ENCODE measurements at places on chromosomes 11 and 22.

DNA sequence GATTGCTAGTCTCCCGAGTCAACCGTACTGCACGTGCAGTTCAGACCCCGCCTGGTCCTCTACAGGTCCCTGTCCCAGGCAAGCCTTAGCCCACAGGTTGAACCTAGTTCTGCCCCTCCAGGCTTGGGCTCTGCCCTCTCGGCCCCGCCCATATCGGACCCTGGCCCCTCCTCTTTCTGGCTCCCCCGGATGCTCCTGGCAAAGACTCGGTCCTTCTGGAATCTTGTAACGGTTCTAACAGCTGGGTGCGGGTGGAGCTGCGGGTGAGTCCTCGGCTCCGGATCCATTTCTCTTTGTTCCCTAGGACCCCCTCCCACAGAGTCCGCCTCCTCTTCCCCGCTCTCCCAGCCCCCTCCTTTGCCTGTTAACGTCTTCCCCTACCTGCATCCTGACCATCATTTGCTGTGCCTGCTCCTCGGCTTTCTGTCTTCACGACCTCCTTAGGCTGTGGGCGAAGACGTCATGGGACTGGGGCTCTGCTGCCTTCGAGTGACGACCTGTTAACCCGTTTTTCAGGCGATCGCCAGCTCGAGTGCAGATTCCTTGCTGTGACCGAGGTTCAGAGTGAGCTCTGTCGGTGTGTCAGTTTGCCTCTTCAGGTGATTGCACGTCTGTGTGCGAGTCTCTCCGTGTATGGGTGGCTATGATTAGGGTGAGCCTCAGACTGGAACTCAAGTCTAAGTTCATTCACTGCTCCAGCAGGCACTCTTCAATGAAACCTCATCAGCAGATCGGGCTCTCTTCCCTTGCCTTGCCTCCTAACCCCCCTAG, at the start of gene DNHD1:
Gene DNHD1 (plus strand): TSS at position 212 of the 771 bp plus-strand sequence. CDS start 936 bp downstream, outside the sequence.
- DNase-seq, result peak; percentile 71

- peak; percentile 4 for DNase-seq
These were observed 2.3 kb downstream of the ATM start for GRCh38 chr11:108224911-108225786.

DNA sequence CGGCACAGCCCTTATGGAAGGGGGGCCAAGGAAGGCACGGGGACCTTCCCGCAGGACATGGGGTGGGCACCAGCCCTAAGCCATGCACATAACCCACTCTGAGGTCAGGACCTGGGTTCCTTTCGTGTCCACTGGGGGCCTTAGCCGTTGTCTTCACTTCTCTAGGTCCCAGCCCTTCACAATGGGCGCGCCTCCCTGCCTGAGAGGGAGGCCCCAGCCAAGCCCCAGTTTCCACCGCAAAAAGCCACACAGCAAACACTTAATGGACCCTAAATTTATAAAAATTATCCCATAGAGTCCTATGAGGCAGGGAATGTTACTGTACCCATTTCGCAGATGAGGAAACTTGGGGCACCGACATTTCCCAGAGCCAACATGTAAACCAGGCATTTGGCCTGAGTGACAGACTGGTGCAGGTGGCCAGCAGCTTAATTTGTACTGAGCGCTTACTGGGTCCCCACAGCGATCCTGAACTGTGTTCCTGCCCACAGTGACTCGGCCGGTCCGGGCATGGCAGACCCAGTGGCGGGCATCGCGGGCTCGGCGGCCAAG, 1.2 kb downstream of the GAS2L1 start:
- DNase-seq, result no peak

DNA sequence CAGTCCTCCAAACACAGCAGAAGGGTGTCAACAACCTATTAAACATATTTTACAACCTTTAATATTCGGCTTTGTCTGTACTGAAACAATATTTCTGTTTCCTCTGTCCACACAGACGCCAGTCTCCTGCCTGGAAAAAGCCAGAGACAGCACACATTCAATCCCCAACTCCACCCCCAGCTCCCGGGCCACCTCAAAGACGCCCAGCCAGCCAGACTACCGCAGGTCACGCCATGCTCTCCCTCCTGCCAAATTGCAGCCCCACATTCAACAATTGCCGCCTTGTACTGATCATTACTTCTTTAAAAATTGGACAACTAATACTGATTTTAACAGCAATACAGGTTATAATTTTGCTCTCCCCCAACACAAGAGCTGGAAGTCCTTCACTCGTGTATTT, 1.2 kb downstream of the SERGEF start:
- no peak for DNase-seq

DNA sequence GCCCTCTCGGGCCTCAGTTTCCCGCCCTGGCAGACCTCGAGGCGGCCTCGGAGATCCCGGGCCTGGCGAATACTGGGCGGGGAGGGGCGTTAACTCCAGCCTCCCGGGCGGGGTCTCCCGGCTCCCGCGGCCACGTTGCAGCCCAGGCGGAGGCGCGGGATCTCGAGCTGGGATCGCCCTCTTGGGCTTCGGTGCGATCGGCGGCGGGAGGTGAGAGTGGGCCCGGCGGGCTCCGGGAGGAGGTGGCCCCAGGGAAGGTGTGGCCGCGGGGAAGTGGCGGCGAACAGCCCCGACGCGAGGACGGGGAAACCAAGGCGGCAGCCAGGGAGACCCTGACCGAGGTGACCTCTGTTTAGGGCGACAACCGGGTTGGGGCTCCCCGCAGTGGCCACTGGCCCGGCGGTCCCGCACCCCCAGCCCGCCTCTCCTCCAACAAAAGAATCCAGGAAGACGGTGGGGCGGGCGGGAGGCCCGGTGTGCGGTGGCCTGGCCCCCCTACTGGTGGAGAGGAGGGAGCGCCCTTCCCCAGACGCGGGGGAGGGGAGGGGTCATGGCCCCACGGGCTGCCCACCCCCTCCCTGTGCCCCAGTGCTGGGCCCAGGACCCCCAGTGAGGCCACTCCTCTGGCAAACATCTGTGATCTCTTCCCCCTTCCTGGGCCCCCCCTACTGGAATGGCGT, at the start of gene PHETA2:
Gene PHETA2 (plus strand): TSS at position 117 of the 680 bp plus-strand sequence. CDS start 3,046 bp downstream, outside the sequence.
- DNase-seq, result peak; percentile 70

GRCh38 chr11:727859-728748, 19.2 kb upstream of the TALDO1 start:
- DNase-seq, result peak; percentile 69

- peak; percentile 73 for DNase-seq
These were observed 458.3 kb downstream of the METTL15 start for GRCh38 chr11:28566339-28567089.

GRCh38 chr11:111469200-111469599, 43.0 kb downstream of the BTG4 start:
- DNase-seq, result no peak

DNA sequence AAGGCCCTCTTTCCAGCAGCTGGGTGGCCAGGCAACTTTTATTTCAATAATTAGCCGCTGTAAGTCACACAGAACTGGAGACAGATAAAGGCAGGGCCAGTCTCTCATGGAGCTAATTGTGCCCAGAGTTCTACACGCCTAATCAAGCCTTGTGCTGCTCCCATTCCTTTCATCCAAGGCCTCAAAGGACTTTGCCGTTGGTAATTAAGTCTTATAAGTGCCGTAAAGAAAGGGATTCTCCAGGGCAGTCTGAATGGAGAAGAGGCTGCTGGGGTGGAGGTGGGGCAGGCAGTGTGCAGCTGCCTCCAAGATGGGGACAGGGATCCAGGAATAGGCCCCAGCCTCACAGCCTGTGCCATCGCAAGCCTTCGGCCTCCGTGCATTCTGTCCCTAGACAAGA, 357.9 kb downstream of the TENM4 start:
- no peak for DNase-seq

GRCh38 chr22:46064966-46065666, 85.2 kb upstream of the PPARA start:
- no peak for DNase-seq

- no peak for DNase-seq
These were observed 1.1 kb upstream of the CLTCL1 start for GRCh38 chr22:19292458-19293230.

DNA sequence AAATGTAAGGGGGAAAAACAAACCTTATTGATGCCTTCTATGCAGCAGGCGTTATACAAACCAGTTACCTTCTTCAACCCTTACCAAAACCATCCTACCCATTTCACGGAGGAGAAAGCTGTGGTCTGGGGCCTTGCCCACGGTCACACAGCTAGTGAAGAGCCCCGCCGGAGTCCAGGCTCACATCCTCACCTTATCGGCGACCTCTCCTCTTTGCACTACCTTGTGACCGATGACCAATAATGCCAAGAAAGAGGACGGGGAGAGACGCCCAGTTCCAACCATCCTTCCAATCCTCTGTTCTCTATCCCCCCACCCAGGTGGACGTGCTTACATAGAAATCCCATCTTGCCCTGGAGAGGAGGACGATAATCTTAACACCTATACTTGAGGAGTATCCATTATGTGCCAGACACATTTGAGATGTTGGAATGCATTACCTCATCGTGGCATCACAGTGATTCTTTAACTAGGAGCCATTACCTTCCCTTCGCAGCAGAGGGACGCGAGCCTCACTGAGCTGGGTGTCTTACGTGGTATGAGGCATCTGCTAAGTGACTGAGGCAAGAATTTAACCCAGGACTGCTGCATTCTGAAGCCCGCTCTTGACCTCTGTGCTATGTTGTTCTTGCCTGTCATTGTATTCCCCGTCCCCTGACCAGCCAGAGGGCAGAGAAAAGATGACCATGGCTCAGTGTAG, 253.7 kb upstream of the B3GAT1 start:
- DNase-seq, result no peak

DNA sequence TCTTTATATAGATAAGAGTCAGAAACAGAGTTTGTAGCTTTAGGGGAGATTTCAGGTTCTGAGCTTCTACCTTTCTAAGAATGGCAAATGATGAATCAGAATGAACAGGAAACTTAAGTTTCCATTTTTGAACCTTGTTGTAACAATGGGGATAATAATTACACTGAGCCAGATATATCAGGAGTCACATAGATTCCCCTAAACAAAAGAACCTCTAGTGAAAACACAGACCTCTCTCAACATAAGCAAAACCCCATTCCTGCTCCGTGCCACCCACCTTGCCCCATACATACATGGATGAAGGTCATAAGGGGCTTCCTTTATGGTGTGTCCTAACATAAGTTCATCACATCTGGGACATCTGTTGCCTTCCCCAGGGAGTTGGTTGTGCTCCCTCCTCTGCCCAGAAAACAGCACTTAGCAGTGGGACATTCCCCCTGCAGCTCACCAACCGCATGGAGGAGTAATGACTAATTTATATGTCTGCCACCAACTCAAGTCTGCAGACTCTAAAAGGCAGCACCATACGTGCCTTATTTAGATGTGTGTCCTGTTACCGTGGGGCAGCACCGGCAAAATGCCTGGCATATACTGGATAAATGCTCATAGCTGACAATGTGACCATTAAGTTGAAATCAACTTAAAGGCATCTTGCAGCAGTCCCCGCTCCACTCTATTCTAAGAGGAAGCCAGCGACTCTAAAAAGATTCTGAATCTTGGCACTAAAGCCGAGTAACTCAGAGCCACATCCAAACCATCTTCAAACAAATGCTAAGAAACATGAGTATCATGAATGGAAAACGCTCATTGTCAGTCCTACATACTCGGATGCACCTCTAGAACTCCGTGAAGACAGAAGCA, 8.0 kb downstream of the JAML start:
- DNase-seq, result no peak

DNA sequence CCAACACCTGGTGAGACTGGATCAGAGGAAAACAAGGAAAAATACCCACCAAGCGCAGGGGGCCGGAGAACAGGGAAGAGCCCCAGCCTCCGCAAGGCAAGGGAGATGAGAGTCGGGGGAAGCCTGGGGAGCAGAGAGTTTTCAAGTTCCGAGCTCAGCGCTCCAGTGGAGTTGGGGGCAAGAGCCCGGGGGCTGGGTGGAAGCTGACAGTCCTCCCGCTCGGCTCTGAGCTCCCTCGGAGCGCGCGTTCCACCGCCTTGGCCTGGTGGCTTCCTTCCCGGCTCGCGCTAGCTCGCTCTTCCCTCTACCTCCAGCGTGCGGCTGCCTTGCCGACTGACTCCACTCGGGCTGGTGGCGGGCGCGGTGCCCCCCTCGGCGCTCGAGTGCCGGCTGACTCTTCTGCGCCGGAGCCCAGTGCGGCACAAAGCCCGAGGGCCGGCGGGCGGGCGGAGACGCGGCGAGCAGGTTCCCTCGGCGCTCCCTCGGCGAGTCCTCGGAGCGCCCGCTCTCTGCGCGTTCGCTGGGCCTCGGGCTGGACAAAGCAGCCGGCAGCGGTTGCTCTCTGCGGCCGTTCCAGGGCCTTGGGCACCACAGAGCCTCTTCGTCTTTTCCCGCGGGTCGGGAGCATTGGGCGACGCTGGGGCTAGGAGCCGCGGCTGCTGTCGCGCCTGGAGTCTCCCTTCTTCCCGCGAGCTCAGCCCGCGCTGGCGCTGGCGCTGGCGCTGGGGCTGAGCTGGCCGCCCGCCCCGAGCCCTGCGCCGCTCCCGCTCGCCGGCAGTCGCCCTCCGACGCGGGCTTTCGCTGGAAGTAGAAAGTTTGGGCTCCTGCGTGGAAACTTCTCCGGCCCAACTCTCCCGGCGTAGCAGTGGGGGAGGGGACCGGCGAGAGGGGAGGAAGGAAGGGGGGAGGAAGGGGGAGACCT, 1.0 kb downstream of the PAX6 start:
- peak; percentile 69 for DNase-seq

- no peak for DNase-seq
These were observed at the start of gene UPK3A for GRCh38 chr22:45284705-45285262. TSS of gene UPK3A (plus strand) at chr22:45284949. CDS start at chr22:45285014, 65 bp downstream.

- no peak for DNase-seq
These were observed 92.9 kb downstream of the TRAF6 start for GRCh38 chr11:36417154-36417553.

DNA sequence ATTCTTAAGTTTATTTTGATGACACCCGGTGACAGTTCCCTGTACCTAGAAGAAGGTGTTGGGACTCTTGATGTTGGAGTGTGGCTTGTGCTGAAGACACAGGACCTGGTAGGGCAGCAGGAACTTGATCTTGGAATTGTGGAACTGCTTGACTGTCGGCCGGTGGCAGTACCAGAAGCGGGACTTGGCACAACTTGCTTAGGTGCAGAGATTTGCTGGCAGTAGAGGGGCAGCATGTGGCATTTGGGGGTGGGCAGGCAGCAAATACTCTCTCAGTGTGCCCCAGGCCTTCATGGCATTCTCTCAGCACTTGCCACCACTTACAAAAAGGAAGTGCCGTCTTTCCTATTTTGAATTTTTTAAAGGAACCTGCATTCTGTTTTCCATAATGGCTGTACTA, 3.6 kb downstream of the PEX26 start:
- DNase-seq, result no peak

- DNase-seq, result no peak
These were observed 26.2 kb downstream of the PPARA start for GRCh38 chr22:46176508-46177003.

- DNase-seq, result no peak
These were observed 33.7 kb downstream of the GNB1L start for GRCh38 chr22:19820880-19821522.

- DNase-seq, result no peak
These were observed 111.7 kb downstream of the MYO18B start for GRCh38 chr22:25853501-25854284.

- no peak for DNase-seq
These were observed 9.6 kb downstream of the CERK start for GRCh38 chr22:46728470-46728869.

- no peak for DNase-seq
These were observed 33.0 kb upstream of the PAK1 start for GRCh38 chr11:77506857-77507256.

- no peak for DNase-seq
These were observed 14.0 kb downstream of the GALNT18 start for GRCh38 chr11:11607772-11608171.

GRCh38 chr11:58905011-58905720, 34.1 kb upstream of the GLYATL1 start:
- peak; percentile 72 for DNase-seq

- no peak for DNase-seq
These were observed 63.4 kb downstream of the NRXN2 start for GRCh38 chr11:64659417-64660144.
